Thyroid gland (tissue), 4 donors: ENCODE measurements at places on chromosomes 11 and 22. TPM values are rescaled to one million over a fixed set of nuclear protein-coding genes. Genes with fewer than 3 reads are reported as not detected.
A peak's percentile ranks its signal among the peaks of the same experiment; 100 is the strongest.

DNA sequence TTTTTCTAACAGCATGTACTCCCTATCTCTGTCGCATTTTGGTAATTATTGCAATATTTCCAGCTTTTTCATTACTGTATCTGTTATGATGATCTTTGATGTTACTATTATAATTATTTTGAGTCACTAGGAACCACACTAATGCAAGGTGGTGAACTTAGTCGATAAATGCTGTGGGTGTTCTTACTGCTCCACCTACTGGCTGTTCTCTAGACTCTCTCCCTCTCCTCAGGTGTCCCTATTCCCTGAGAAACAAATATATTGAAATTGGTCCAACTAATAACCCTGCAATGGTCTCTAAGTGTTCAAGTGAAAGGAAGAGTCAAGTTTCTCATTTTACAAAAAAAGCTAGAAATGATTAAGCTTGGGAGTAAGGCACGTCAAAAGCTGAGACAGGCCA, 10.5 kb downstream of the ARL14EP start:
- no peak for DNase-seq

- DNase-seq, result no peak
Measured at GRCh38 chr22:26663374-26663923, 6.1 kb downstream of the MIAT start.

DNA sequence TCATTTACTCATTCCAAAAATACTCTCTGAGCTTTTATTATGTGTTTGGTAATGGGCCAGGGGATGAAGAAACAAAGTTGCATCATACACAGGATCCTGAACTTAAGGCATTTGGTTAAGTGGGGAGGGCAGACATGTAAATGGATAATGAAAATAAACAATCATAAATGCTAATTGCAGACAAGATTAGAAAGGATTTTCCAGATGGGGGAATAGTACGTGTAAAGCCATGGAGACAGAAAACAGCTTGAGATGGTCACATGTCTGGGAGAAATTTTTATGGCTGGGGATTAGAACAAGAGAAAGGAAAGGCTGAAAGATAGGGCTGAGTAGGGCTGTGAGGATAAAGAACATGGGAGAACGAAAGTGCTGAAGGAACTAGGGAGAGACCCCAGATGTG, 534.3 kb upstream of the LARGE1 start:
- DNase-seq, result no peak

GRCh38 chr11:14927146-14927545, 35.1 kb upstream of the CYP2R1 start:
- DNase-seq, result no peak

DNA sequence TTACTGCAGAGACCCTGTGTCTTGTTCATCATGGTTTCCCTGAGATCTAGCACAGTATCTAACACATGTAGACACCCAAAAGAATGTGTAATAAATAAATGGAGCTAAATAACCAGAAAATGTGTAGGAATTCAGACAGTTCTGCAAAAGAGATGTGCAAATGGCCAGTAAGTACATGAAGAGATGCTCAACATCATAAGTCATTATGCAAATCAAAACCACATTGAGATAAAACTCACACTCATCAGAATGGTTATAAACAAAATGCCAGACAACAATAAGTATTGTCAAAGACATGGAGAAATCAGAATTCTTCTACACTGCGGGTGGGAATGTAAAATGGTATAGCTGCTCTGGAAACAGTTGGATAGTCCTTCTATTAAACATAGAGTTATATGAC, 88.5 kb downstream of the RBFOX2 start:
- DNase-seq, result no peak

DNA sequence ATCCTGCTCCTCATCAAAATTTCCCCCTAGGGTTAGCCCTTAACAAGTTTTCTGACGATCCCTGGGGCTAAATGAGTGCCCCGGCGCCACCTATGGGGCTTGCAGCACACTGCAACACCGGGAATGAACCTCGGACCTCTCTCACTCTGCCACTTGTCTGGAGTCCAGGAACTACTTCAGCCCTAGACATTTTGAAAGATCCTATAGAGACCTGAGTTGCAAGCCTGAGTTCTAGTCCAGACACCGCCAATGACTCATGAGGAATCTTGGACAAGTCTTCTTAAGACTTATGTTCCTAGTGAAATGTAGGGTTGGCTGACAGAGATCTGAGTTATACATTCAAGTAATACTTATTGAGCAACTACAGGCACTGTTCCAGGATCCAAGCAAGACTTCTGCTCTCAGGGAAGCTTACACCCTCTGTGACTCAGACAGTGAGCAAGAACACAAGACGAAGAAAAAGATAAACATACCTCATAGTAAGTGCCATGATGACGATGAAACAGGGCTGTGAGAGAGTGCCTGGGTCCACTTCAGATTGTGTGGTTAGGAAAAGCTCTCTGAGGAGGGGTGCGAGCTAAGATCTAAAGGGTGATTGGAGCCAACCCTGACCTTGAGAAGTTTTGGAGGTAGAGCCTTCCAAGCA, 10.2 kb upstream of the STK33 start:
- peak; percentile 46 for DNase-seq

GRCh38 chr11:10038521-10039302, 255.3 kb downstream of the SBF2 start:
- no peak for DNase-seq

- no peak for DNase-seq
Measured at GRCh38 chr22:45208993-45209838, 31.5 kb downstream of the KIAA0930 start.

DNA sequence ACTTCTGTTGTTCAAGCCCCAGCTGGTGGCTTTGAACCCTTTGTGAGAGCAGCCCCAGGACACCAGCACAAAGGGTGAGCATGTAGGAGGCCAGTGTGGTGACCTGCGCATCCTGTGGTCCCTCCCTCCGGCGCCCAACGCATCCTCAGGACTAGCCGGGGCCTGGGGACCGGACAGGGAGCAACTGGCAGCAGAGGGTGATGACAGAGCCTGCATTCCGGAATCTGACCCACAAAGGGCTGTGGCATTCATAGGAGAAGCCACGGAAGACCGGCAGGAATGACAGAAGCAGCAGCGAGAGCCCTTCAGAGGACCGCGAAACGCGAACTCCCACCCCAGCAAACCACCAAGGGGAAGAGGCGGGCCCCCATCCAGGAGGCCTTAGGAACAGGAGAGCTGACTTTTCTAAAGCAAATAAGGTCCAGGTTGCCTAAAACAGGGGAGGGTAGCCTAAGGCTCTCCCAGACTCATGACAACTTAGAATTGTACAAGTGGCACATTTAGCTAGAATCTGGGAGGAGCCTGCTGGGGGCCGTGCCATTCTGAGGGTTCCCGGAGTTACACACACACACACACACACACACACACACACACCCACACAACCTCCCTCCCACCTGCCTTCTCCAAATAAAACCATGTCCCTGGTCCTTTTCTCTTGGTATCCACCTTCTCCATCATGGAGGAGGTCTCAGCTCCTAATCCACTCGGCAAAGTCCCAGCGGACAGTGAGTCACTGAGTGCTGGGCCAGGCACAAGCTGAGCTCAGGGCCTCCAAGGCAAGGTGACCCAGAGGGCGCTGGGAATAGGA, 232.7 kb downstream of the CTTN start:
- no peak for DNase-seq

- DNase-seq, result no peak
Measured at GRCh38 chr11:94536386-94536785, 7.3 kb upstream of the FUT4 start.

DNA sequence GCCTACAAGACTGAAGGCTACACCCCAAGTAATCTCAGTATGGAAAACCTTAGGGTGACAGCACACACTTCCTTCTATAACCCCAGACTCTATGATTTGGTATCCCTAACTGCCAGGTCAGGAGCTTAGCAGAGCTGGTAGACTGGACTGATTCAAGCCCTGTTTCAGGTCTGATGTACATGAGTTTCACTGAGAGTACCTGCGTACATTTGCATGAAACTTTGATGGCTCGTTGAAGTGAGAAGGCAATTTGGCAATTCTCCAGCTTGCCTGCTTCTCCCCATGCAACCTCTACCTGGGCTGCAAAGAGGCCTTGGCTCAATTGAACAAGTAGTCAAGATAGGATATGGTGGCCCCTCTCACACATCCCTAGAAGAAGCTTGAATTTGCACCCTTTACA, 10.2 kb downstream of the FIBIN start:
- no peak for DNase-seq

DNA sequence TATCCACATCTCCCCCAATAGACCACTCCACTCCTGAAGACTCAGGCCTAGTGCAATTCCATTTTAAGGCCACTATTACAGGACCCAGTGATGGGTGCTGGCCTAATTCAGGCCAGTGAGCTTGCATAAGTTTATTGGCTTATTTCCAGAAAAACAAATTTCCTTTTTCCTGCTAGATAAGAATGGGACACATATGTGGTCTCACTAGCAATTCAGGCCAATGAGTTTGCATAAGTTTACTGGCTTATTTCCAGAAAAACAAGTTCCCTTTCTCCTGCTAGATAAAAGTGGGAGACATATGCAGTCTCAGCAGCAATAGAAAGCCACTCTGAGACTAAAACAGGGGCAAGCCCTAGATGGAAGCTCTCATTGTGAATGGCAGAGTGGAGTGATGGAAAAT, 22.4 kb downstream of the ADM start:
- DNase-seq, result no peak

- DNase-seq, result no peak
Measured at GRCh38 chr11:126193038-126193478, 18.4 kb downstream of the RPUSD4 start.

DNA sequence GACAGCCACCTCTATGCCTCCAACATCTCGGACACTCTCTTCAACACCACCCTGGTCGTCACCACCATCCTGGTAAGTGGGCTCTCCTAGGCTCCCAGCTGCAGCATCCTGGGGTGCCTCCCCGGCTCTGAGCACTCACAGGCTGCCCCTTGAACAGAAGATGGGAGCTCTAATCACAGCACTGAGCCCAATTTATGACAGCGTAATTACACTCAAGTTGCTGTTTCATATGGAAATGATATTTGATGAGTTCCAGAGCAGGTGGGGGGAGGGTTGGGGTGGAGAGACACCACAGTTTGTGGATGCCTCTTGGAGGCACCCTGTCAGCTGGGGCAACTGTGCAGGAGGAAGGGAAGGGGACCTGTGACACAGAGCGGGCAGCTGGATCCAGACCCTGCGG, 125.3 kb upstream of the TBCEL start:
- DNase-seq, result no peak

DNA sequence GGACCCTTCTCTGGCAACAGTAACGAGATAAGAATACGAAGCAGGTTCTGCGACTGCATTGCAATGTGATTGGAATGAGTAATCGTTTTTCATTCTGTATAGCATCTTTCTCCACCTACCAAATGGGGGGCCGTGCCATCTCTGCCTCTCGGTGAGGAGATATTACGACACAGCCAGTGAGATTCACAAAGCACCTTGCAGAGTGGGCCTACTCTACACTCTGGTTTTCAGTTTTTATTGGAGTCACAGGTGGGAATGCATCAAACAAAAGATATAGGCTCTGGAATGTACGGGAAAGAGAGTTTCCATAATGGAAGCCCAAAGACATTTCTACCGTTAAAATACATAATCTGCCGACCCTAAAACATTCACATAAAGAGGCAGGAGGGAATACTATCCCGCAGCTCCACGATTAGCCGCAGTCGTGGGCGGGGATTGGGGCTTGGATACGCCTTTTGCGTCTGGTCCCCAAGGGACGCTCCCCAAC, 423 bp upstream of the RTN3 start:
- DNase-seq, result no peak

DNA sequence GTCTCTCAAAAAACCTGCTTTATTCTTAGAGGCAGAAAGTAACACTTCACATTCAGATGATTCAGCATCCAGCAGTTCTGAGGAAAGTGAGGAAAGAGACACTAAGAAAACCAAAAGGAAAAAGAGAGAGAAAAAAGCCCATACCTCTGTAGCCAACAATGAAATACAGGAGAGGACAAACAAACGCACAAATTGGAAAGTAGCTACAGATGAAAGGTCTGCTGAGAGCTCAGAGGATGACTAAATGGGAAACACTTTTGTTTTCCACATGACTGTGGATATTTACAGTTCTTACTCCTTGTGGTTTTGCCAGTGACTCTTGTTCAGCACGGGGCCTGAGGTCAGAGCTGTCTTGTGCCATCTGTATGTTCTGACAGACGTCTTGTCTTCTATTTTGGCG, 3.8 kb downstream of the TIMM8B start:
- no peak for DNase-seq

- no peak for DNase-seq
Measured at GRCh38 chr11:125268611-125269010, 104.1 kb downstream of the PKNOX2 start.

DNA sequence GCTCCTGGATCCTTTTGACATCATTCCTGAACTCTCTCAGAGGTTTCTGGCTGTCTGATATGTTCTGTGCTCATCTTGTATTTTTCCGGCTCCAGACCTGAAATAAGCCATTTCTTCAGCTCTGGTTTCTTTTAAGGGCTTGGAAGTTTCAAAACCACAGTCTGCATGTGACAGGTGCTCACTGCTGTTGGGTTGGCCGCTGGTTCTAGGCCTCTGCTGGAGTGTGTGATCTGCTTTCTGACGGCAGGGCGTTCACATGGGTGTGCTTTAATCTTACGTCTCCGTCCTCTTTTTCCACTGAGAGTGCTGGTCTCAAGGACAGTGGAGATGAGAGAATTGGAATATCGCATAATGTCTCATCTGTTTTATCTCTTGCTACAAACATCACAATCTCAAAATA, 10.3 kb downstream of the ZBED4 start:
- no peak for DNase-seq

DNA sequence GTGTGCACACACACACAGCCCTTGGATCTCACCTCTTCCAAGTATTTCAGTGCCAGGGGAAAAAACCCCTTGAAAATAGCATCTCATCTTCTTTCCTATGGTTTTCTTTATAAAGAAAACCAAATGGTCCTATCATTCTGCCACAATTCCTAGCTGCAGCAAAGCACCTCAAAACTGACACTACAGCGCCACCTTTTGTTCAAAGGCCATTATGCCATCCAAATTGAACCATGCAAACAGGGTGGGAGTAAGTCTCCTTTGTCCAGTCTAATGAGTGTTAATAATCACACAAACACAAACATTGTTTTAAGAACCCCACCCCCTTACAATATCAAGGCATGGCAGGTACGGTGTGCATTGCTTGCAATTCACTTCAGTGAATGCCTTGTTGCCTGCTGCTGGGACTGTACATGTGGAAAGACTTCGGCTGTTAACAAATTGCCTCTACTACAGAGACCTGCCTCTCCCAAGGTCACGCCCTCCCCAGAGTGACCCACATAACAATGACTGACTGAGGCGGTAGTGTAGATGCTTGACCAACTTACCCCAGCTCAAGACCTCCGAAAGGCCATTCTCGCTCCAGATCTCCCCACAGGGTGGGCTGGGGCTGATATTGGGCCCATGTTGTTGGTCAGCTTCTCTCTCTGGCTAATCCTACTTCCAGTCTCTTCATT, 31.7 kb downstream of the FAM181B start:
- no peak for DNase-seq

GRCh38 chr22:43516386-43516785, 104.6 kb downstream of the MPPED1 start:
- DNase-seq, result no peak

GRCh38 chr22:50016988-50017700, 4.6 kb upstream of the IL17REL start:
- DNase-seq, result no peak

Gene TST
- total RNA-seq, result 35.7 TPM

Gene SCN3B
- 6.9 TPM for total RNA-seq

Gene RASSF7
- total RNA-seq, result 28.2 TPM

Gene DNAJB7
- total RNA-seq, result 0.27 TPM

Gene LPXN
- 11.1 TPM for total RNA-seq

Gene LMO1
- not detected for total RNA-seq

Gene VSIG10L2
- total RNA-seq, result not detected

Gene CDC42EP1
- total RNA-seq, result 23.3 TPM

Gene OR8G5
- total RNA-seq, result not detected

Gene RNF26
- total RNA-seq, result 10.1 TPM
